ENCODE measurements at places on chromosomes 3 and 15.

- DNase-seq = no peak
Observed at GRCh38 chr3:72281551-72281950, 496.6 kb upstream of the PROK2 start.

- no peak for DNase-seq
Observed at GRCh38 chr15:38992506-38992905, 427.9 kb upstream of the RASGRP1 start.

DNA sequence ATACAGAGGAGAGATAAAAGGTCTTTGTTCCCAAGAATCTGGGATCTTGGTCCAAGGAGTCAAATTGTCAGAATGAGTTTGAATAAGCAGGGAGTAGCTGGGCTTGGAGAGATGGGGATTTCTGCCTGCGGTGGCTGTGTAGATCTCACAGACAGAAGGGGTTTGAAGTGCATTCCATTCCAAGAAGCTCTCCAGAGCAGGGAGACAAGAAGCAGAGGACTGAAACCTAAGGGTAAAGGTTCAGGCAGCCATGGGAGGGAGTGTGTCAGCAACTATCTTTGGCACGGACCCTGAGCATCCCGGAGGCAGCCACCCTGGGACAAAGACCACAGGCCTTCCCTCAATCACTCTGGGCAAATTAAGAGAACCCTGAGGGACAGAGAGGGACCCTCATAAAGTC, 422.3 kb upstream of the WNT5A start:
- no peak for DNase-seq

GRCh38 chr3:195869413-195870001, 38.8 kb downstream of the TNK2 start:
- DNase-seq = no peak

DNA sequence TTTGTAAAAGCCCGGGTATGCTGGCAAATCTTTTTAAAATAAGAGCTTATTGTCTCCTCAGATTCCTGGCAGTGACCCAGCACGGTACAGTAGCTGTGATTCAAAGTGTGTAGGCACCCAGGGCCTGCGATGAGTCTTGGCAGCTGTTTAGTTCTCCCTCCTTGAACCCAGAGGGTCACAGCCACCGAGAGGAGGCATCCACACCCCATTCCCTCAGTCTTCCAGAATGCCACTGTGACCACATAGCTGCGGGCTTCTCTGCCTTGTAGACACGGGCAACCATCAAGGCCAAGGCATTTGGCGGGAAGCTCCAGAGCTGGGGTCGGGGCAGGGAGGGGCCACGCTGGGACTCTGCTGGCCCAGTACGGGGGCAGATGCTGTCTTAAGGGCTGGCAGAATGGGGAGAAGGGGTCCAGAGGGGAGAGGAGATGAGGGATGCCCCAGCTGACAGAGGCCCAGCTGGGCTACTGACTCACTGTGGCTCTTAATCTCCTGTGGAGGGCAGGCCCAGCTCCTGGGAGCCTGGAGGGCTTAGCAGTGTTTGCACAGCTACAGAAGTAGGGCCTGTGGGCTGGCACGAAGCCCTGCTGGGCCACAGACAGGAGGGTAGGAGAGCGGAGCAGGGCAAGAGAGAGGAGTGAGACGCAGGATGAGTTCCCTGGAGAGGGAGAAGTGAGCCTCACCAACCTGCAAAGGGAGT, 68.8 kb upstream of the DLG1 start:
- peak; percentile 99 for DNase-seq

DNA sequence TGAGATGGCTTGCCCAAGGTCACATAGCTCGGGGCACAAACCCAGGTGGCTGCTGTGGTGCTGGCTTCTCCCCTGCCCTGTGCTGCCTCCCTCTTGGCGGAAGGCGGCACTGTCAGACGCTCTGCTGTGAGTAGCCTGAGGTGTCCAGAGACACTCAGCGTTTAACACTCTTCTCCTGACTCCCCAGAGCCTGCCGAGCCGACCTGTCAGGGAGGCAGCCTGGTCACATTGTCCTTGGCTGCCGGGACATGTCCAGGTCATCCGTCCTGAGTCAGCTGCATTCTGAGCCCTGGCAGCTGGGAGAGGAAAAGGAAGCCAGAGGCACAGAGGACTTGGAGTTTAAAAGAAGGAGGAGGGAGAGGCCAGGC, 4.7 kb downstream of the LMAN1L start:
- DNase-seq = peak; percentile 75

- no peak for DNase-seq
Observed at GRCh38 chr3:169984292-169984691, 17.7 kb downstream of the SEC62 start.

- peak; percentile 64 for DNase-seq
Observed at GRCh38 chr3:183966361-183966791, 51.3 kb downstream of the ABCC5 start.

DNA sequence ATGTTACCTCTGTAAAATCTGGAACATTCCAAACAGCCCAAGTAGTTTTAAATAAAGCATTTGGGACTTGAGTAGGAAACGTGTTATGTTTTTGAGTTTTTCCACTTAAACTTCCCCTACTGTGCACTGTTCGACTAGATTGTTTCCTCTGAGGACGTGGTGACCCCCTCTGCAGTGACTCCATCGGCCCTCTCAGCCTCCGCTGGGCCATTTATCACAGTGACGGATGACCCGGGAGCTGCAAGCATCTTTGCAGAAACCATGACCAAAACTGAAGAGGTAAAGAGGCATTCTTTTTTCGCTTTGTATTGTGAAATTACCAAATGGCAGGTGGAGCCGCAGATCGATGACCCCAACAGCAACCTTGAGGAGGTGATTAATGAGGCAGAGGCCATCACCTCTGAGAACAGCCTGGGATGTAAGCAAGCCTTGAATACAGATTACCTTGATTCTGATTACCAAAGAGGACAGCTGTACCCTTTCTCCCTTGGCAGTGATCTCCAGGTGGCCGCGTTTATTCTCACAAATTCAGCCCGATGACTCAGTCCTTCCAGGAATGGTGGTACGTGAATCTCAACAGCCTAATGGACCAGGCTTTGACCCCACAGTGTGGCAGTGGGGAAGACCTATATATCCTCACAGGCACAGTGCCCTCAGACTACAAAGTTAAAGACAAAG, 79.1 kb upstream of the FAN1 start:
- DNase-seq = no peak

GRCh38 chr15:42602501-42602900, 27.1 kb downstream of the STARD9 start:
- no peak for DNase-seq

DNA sequence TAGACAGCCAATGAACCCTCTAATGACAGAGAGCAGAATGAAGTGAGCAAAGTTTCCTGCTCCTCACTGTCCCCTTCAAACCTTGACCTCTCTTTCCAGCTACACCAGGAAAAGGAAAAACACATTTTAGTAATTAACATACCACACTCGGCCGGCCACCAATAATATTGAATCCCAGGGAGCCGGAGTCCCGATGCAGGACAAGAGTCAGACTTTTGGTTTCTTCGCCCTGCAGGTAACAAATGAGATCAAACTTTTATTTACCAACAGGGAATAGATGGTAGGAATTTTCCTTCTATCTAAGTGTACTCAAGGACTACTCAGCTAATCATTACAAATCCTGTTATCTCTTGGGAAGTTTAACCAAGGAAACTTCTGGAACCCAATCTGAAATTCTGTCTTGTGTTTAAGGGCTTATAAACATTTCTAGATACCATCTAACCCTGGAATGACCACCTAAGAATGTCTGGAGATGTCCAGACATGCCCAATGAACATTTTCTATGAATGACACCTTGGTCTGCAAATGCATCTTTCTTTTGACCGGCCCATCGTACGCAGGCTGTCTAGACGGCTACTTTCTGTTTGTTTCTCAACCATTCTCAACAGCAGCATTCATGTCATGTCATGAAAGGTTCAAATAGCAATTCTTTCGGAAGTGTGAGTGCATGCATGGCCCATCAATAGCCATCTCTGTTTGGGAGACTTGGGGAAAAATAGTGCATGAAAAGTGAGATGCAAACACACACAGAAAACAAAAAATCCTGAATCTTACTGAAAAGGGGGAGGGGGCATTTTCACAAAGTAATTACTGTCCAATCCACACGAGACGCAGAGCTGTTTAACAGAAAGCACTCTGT, 16.1 kb downstream of the PDZRN3 start:
- no peak for DNase-seq

DNA sequence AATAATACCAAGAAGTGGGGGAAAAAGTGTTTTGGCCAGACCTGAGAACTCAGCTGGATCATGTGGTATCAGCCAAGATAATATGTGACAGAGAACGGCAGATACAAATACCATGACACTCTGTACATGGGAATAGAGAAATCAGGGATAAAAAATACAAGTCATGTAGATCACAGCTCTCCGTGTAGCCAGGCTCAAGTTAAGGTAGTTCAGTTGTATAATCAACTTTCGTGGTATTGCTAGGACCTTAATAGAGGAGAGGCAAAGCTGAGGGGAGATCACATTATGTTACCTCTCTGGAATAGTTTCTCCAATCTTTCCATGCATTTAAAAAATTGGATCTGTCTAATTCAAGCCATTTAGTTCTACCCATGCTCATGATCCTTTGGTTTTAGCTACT, 179.8 kb downstream of the GHSR start:
- DNase-seq = no peak

GRCh38 chr3:171678971-171679492, 131.3 kb downstream of the PLD1 start:
- DNase-seq = no peak
